ENCODE measurements at places on chromosomes 1 and 21.

- DNase-seq: no peak
Observed at GRCh38 chr1:74641161-74641560, 32.4 kb downstream of the ERICH3 start.

GRCh38 chr1:103106426-103107341, 1.6 kb downstream of the COL11A1 start:
- DNase-seq: no peak

- DNase-seq: peak; percentile 84
Observed at GRCh38 chr1:227729881-227730629, 5.0 kb downstream of the JMJD4 start.

GRCh38 chr1:25996966-25997827, 666 bp downstream of the PAFAH2 start:
- no peak for DNase-seq

DNA sequence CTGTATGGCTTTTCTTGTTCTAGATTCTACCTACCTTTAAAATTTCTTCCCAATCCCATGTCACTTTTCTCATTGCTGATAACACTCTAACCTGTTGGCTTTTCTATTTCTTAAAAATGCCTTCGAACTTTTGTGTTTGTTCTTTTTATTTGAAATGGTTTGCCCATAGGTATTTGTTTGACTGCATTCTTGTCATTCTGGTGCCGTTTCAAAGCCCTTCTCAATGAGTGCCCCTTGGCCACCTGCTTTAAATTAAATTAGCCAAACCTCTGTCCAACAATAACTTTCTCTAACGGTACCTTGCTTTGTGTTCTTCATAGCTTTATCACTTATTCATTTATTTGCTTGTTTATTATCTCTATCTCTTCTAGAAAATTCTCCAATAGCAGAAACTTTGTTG, 38.9 kb downstream of the KCTD3 start:
- DNase-seq: no peak

DNA sequence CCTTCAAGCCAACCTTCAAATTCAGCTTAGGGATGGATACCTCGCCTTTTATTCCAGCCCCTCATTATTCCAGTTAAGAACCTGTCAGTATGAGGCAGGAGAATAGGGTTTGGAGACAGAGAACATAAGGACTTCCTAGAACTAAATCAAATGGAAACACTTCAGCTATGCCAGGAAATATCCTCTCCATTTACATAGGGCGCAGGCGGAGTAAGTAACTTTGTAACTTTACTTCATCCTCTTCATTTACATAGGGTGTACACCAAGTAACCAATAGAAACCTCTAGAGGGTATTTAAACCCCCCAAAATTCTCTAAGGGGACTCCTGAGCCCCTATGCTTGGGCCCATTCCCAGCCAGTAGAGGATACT, 75.4 kb upstream of the ATF3 start:
- DNase-seq: no peak
